ENCODE measurements at places on chromosomes 5 and 9.

GRCh38 chr5:71013575-71013974 lies 11.6 kb downstream of the NAIP start:
- no peak for DNase-seq

DNA sequence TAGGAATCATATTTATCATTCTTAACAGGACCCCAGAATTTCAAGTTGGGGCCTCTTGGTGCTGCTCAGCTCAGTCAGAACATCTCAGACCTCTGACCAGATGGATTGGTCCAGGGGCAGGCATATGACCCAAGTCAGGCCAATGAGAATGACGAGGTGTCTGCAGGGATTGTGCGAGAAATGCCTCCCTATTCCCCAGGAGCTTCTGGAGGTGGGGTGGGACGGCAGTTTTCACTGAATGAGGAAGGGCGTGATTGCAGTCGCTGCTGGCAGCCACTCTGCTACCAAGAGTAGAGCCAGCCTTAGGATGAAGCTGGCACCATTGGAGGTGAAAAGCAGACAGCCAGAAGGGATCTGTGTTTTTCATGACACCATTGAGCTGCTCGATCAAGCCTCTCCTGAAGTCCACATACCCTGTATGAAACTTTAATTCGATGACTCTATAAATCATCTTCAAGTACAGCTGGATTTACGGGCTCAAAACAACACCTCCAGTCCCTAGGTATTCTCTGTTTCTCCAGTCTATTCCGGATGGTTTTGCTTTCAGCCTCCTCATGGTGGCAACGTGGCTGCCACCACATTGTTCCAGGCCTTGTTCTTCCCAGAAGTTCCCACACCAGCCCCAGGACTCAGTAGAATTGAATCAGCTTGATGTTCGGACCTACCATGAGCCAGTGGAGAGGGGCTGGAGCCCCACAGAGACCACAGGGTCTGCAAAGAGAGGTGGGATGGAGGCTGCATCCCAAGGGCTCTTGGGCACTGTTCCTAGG lies 70.2 kb upstream of the ADAMTS2 start:
- no peak for DNase-seq

- DNase-seq: no peak
Measured at GRCh38 chr9:76316069-76316468, 78.2 kb downstream of the RFK start.

- no peak for DNase-seq
Measured at GRCh38 chr5:154944716-154945115, 3.8 kb downstream of the MRPL22 start.

- DNase-seq: no peak
Measured at GRCh38 chr9:36770025-36770424, 197.3 kb downstream of the MELK start.

DNA sequence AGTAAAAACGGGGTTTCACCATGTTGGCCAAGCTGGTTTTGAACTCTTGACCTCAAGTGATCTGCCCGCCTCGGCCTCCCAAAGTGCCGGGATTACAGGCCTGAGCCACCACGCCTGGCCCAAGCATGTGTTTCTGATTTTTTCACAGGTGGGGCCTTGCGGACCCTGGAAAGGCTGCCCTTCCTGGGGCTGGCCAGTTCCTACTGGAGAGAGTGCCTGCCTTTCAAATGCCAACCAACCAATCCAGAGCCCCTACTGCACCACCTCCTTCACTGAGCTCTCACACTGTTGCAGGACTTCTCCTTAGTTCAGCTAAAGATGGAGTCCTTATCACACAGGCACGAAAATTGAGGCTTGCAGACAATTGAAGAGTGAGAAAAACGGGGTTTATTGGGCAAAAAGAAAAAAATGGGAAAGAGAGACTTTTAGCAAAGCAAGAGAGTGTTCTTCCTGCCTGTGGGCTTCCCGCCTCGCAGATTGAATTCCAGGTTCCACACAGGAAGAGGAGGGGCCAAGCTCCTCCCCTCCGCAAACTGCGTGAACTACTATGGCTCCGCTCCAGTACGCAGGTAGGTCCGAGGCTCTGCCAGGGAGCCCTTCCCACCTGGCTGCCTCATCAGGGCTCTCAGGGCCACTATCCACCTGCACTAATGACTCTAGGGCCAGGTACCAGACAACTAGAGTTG lies 8.3 kb upstream of the CMBL start:
- no peak for DNase-seq

GRCh38 chr5:52665559-52665958 lies 122.2 kb upstream of the ITGA1 start:
- DNase-seq: no peak

- DNase-seq: no peak
Measured at GRCh38 chr5:80125022-80125961, 90.1 kb downstream of the THBS4 start.

- DNase-seq: no peak
Measured at GRCh38 chr5:44048276-44048984, 340.8 kb downstream of the FGF10 start.

GRCh38 chr9:111969061-111969460 lies 72.4 kb downstream of the UGCG start:
- DNase-seq: no peak

DNA sequence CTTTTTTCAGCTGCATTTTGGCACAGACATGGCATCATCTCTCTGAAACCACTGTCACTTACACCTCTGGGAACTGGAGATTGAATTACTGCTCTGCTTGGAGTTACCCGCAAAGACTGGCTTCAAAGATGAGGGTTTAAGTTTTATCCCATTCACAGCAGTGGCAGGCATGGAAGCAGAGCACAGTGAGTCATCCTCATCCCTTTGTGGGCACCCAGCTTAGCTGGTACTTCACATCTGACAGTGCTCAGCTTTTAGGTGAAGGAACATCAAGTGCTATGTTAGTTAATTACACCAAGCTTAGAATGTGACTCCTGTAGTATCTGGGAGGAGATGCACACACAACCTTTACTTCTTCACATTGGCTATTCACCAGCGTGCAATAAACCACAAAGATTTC lies 24.8 kb upstream of the ALDH1A1 start:
- DNase-seq: no peak

DNA sequence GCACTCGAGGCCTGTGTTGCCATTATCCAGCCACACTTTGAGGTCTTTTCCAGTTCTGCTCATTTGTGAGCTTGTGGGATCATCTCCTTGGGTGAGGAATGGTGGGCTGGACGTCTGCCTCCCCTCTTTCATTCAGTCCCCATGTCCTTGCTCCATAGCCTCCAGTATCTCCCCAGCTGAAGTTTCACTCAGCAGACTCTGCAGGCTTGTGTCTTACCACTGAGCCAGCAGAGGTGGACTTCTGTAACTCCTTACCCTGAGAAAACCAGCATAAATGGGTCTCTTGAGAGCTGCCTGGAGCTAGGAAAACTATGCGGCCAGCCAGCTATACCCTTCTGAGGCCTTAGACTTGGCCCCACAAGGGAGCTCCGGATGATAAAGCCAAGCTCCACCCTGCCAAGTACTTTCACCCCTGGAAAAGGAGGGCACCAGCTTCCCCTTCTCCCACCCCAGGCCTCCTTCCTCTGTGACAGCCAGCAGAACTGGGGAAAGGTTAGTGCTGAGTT lies 12.2 kb downstream of the IRF1 start:
- no peak for DNase-seq

GRCh38 chr9:89021154-89021803 lies 30.0 kb downstream of the S1PR3 start:
- no peak for DNase-seq

GRCh38 chr5:128466980-128467379 lies 71.1 kb downstream of the FBN2 start:
- no peak for DNase-seq

GRCh38 chr5:16480821-16481538 lies 15.4 kb upstream of the ZNF622 start:
- no peak for DNase-seq

DNA sequence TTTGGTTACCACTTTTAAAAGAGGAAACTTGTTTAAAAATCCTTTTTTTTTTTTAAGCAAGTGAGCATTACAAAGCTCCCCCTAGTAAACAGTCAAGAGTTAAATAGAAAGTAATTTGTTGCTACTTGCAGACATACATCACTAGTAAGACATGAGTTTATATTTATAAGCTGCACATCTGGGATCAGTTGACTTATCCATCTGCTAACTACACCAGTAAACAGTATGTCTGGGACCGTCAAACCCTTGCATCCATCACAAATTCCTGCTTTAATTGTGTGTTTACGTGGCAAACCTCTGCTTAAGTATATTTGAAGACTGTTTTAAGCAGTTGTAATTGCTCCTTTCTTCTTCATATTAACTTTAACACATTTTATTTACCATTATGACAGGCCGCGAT lies 146.8 kb downstream of the EBF1 start:
- DNase-seq: no peak

DNA sequence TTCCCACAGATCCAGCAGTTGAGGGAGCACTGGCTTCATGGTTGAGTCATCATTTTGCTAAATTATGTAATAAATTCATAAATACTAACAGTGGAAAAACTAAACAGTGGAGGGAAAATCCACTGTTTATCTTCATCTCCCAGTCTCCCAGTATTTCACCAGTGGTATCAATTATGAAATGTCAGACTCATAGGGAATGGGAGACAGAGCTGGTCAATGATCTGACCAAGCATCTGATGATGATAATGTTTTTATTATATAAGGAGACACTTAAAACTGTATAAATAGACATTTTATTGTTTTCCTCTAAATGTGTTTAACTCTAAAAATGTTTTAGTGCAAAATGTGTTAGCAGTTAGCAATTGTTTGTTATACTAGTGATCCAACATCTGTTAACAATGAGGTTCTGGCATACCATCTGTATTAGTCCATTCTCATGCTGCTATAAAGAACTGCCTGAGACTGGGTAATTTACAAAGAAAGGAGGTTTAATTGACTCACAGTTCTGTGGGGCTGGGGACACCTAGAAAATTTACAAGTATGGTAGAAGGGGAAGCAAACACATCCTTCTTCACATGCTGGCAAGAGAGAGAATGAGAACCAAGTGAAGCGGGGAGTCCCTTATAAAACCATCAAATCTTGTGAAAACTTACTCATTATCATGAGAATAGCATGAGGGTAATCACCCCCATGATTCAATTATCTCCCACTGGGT lies 11.8 kb upstream of the REEP5 start:
- DNase-seq: no peak

- DNase-seq: no peak
Measured at GRCh38 chr9:131255676-131256197, 20.6 kb downstream of the FAM78A start.

DNA sequence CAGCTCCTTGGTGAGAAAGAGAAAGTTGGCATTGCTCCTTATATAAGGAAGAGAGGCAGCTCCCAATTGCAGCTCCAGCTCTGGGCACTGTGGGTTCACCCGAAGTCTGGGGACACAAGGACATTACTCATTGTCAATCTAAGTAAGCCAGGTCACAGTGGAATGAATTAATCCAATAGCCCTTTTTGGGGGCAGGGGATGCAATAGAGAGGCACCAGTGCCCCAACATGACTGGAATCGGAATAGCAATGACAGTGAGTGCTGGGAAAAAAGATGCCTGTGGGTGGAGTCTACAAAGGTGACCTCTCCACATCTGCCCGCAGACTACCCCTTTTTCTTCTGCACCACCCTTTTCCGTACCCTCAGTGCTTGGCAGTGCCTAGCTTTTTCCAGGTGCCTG lies 11.1 kb upstream of the NEUROG1 start:
- no peak for DNase-seq

DNA sequence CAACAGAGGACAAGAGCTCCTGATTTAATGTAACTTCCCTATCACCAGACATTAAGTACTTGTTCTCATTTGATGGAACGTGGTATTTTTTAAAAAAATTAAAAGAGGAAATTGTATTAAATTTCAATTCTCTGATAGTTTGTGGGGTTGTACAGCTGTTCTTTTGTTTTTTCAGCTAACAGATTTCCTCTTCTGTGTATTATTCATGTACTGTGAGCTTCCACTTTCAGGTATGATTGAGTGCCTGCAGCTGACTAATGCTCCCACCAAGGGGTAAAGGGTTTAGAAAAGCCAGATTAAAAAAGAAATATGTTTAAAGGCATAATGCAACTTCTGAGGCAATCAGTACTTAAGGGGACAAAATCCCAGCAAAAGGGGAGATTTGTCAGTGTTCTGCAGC lies 117.7 kb upstream of the ACTBL2 start:
- no peak for DNase-seq

DNA sequence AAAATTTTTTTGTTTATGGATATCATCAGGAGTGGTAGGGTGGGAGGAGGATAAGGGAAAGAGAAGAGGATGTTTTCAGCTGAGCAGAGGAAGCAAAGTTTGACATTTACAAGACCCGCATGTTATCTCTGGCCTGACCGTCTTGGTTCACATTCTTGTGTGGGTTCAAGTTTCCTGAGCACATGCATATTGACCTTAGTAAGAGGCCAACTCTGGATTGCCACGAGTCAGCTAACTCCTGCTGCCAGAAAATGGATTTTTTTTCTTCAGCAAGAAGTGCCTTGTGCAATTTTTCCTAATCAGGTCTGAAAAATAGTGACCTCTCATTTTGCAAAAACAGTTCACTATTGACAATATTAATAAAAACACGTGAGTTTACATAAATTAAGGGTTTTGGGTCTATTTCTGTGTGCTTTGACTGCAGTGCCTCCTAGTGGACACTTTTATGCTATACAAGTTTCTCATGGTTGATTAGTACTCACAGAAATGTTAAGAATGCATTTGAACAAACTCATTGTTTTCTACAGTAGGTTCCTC lies 27.1 kb upstream of the BASP1 start:
- no peak for DNase-seq

DNA sequence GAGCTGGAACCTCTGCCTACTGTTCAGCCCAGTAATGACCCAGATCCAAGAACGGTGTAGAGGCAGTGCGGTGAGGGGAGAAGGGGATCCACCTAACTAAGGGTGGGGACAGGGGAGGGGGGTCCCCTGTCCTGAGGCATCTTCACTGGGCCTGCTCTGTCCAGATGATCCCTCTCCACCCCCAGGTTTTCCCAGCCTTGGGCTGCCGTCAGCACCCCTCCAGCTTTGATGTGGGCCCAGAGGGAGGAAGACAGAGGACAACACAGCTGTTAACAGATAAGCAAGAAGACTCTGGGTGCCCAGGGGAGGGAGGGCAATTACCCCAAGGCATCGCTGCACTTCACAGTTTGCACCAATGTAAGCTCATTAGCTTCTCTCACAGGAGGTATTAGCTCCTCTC lies 19.3 kb downstream of the BICD2 start:
- DNase-seq: no peak

GRCh38 chr9:125649315-125649714 lies 57.7 kb downstream of the MAPKAP1 start:
- peak; percentile 31 for DNase-seq

- no peak for DNase-seq
Measured at GRCh38 chr5:173582216-173583111, 34.0 kb downstream of the BOD1 start.

GRCh38 chr5:79636981-79637733 lies 24.9 kb downstream of the TENT2 start:
- no peak for DNase-seq

All from stimulated activated CD4-positive, alpha-beta T cell treated with anti-CD3 and anti-CD28 coated beads, TNF-alpha, amount 100 ng/mL, for 24 hours (primary cell).